ENCODE measurements at places on chromosomes 7 and 10.

GRCh38 chr10:118017071-118017740 is 29.5 kb downstream of the RAB11FIP2 start:
- DNase-seq, result no peak

GRCh38 chr10:24446739-24447138 is 237.8 kb downstream of the KIAA1217 start:
- no peak for DNase-seq

GRCh38 chr7:143979359-143979758 is 20.8 kb upstream of the OR6B1 start:
- no peak for DNase-seq

DNA sequence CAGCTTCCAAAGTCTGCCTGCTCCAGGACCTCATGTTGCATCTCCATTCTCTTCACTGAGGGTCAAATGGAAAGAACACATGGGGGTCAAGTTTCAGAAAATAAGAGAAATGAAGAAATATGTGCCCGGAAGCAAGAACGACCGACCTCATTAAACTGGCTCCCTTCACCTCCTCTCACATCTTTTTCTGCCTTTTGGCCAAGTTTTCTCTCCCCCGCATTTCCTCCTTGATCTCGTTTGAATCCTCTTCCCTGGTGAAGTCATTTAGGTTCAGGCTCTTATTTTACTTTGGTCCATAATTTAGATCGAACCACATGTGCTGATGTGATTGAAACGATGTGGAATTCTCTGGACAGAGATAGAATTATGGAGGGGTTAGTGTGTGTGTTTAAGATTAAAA is 44.2 kb downstream of the EGFR start:
- DNase-seq, result no peak

DNA sequence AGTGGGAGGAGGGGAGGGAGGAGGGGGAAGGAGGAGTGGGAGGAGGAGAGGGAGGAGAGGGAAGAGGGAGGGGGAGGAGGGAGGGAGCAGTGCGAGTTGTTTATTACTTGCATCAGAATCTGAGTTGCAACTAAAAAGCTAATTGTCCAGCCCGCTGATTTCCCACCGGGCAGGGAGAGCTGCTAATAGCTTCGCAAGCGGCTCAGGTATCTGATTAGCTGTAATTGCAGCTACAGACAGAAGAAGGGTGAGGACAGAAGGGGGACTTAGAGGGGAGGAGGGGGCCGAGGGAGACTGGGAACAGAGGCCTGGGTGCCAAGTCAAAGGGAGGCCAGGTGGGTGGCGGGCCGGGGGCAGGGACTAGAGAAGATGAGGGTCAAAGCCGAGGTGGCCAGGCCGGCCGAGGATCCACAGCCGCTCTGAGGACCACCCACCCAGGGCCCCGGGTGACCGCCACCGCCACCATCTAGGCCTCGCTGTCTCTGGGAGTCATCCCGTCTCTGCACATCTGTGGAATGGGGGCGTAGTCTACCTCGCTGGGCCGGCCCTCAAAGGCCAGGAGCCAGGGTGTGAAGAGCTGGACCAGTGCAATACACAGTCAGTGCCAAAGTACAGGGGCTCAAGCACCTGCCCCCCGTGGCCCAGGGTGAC is 54.2 kb downstream of the MICALL2 start:
- DNase-seq, result no peak

- DNase-seq, result no peak
Observed at GRCh38 chr10:65846541-65846940, 1079.3 kb upstream of the LRRTM3 start.

DNA sequence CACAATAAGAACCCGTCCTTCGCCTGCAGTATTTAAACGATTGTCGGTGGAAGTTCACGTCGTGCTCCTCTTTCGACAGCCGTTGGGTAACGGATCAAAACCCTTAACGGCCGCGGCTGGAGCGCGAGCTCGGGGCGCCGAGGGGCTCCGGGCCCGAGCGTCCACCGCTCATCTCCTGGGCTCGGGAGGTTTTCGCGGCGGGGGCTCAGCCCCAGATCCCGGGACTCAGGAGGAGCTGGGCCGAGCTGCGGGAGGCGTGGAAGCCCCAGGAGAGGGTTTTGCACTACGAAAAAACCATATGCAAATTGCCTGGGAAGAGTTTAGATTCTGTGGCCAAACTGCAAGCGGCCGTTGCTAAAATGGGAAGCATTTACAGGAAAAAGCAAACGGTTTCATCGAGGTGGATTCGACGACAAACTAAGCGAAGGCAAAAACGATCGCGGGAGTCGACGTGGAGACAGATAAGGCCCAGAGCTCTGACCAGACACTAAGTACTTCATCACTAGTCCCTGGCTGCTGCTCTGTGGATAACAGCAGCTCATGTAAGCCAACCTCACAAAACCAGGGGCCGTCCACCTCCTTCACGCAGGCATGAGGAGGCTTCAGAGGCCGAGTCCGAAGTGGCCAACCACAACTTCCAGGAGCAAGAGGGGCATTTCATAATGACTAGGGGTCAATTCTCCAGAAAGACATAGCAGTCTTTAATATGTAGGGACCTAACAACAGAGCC is 129.7 kb downstream of the MARCHF5 start:
- no peak for DNase-seq

Data from NCI-H446 (cell line).